Mesothelial cell of epicardium (in vitro differentiated cells): ENCODE measurements at places on chromosomes 2 and 18.

DNA sequence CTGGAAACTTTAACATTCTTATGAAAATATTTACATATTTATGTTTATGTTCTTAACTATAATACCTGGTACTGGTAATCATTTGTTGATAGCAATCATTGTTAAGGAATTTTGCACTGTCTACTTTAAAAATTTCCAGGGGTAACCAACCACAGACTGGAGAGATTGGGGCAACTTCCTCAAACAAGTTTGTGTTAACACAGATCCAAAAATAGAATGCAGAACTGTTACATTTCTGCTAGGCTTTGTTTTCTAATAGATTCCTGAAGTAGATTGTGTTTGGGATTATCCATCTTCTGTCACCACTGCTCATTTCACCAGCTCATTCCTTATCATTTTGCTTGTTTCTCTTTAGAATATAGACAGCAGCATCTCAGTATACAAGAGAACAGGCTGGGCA is 23.7 kb downstream of the RNF125 start:
- DNase-seq, result no peak

- DNase-seq, result no peak
These were observed 29.9 kb upstream of the KIDINS220 start for GRCh38 chr2:8867363-8867762.

DNA sequence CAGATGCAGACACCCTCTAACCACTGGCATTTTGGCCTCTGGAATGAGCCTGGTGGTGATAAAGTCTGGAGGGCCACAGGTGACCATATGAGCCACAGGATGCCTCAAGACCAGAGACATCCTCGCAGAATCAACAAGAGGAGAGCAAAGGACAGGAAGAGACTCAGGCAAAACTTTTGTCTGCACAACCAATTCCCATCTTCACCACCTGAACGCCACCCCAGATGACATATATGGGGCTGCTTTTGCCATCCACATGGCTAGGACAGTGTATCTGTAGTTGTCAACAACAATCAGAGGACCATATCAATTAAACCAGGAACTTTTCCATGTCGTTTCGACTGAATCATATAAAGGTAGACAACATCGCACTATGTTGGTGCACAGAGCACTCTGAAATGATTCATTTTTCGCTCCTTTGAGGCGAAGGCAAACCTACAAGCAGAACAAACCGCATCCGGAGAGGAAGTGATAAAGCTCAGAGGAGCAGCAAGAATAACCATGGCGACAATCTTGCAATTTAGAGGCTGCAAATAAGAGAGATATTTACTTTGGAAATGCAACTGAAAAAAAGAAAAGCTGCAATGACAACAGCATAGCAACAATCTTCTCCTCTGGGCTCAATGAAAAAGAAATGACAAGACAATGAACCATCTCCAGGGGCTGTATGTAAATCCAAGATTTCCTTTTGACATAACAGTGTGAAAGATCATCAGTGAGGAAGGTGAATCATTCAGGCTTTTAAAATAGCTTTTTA is 204.5 kb downstream of the ARL4C start:
- DNase-seq, result no peak

DNA sequence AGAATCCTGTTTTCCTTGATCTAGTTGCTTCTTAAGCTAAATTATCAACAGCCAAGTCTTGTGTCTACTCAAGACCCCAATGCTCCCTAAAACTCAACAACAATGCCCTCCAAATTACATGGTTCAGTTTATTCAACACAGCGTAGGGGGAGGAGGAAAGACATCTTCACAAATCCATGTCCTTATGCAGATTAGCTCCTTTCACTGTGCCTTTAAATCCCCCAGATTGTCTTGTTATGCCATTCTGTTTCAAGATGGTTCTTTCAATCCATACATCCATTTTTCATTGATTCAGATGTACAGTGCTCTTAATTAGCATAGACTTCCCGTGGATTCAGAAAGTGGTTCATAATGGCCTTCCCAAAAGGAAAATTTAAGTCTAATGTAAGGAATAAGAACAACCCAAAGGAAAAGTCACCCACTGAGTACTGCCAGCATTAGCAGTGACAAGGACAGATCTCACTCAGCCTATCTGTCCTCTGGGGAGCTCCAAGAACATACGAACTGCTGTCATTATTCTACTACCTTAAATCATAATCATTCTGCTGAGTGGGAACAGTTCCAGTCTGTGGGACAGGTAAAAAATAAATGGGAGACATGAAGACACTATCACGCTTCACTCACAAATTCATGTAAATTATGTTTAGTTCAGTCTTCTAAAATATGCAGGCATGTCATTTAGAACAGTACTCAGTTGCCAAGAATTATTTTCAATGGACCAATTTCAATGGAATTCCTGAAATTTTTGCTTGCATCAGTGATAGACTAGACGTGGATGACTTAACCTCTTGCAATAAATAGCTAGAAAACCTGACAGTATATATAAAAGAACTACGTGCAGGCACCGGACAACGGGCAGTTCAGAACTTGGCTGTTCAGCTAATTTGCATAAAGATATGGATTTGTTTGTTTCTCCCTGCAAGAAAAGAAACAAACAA is 58.9 kb upstream of the RNU4ATAC start:
- no peak for DNase-seq

DNA sequence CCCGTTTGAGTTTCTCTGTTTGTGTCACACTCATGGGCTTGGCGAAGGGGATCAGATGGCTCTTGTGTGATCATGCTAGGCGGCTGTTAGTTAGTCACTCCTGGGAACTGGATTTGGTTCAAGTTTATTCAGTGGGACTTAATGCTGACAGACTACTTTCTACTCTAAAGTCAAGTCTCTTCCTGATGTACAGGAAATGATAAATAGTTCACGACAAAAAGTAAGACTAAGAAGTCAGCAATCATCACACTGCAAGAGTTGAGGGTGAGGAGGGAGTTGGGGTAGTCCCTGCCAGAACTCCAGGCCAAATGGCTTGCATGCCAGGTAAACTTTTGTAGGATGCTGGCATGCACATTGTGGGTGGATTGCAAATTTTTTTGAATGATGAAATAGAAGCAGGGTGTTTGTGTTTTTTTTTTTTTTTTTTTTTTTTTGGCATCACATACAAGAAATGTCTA is 25.1 kb upstream of the CCL20 start:
- DNase-seq, result no peak

DNA sequence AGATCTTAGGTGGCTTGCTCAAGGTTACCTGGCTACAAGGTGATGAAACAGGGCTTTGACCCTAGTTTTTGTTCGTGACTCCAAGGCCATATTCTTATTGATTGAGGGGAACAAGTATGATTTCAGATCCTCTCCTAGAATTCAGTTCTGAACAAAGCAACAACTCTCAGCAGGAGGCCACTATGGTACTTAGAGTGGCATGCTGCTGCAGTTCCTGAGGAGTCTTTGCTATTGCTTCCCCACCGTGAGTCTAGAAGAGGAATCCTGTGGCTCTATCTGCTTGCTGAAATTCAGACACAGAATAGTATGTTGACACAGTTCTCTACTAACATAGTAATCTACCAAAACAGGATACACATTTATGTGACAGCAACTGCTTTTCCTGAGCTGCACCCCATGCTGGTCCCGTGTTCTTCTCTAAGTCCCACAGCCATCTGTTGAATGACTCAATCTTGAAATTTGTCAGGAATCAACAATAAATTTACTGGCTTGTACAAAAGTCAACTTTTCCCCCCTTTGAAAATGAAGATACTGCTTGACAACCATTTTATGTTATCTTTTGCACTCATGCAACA is 4.1 kb downstream of the TGFBRAP1 start:
- no peak for DNase-seq

DNA sequence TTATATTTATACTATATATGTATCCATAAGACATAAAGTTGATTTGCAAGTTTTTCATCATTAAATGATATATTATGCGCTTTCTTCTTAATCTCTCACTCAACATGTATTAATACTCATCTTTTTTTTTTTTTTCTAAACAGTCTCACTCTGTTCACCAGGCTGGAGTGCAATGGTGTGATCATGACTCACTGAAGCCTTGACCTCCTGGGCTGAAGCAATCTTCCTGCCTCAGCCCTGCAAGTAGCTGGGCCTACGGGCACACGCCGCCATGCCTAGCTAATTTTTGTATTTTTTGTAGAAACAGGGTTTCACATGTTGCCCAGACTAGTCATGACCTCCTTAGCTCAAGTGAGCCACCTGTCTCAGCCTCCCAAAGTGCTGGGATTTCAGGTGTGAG is 51.4 kb upstream of the MAP4K3 start:
- no peak for DNase-seq

- DNase-seq, result no peak
These were observed 22.1 kb upstream of the TEX51 start for GRCh38 chr2:126876631-126877030.

DNA sequence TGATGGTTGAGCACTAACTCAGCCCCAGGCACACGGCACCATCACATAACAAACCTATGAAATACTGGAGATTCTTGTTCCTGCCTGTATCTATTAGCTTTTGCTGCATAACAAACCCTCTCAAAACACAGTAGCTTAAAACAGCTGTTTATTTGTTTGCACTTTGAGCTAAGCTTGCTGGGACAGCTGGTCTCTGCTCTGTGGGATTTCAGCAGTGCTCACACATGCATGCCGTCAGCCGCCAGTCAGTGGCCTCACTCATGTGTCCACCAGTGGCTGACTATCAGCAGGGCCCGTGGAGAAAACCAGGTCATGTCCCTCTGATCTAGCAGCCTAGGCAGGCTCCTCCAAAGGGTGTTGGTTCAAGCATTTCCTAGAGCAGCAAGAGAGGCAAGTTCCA is 52.8 kb upstream of the RAB12 start:
- DNase-seq, result no peak

DNA sequence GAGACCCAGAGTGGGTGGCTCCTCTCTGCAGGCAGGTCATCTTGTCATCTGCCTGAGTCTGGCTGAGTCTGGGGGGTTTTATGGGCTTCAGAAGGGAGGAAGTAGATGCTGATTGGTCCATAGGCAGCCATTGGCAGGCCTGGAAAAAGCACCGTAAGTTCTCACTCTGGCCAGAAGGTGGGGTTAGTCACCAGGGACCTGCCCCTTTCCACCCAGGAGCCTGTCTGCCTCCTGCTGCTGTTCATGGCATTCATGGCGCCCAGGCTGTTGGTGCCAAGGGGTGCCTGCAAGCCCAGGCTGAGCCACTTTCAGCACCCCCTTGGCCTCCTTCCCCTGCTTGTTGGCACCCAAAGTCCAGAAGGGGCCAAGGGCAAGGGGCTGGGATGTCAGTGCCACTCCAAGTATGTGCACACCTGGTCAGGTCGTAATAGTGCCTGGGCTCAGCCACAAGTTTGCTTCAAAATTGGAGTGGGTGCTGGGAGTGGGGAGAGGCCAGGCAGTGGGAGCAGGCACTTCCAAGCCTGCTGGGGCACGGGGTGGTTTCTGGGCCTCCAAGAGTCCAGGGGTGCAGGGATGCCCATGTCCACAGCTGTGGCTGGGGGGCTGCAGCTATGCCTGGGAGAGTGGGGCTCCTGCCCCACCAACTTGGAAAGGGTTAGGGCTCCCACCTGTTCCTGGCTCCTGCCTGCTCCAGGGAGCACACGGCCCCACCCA is 178.1 kb downstream of the FAM210A start:
- no peak for DNase-seq

GRCh38 chr2:72109291-72109690 is 38.4 kb downstream of the CYP26B1 start:
- DNase-seq, result no peak

- DNase-seq, result no peak
These were observed 92.2 kb upstream of the ASAP2 start for GRCh38 chr2:9114458-9114857.

- DNase-seq, result no peak
These were observed 8.2 kb downstream of the IL1A start for GRCh38 chr2:112776113-112776512.

DNA sequence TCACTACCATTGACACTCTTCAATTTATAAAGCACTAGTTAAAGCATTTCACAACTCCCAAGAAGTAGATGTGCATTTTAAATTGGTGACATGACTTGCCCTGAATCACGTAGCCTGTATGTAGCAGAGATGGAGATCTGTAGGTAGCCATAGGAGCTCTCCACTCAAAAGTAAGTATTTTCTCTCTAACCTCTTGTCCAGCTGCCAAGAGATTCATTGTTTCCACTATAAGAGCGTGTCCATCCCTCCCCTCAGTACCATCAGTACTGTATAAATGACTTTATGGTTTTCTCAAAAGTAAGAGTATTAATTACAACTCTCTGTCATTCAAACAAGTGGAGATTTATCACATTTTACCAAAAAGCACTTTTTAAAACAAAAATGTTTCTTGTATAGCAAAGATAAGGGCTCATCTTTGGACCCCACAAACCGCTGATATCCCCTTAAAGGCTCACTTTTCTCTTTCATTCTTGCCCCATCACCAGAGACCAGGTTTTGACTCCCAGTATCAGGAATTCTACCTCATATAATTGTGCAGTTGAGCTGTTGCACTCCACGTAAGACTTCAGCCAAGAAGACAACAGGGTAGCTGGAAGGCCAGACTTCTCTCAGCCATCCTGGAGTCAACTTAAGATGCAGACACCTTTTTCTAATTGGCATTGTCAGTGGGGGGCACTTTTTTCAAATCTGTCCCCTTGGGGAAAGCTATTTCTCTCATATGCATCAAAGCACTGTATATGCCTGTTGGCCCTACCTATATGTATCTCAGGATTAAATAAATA is 78.0 kb upstream of the GALNT5 start:
- DNase-seq, result no peak

- no peak for DNase-seq
These were observed 100.1 kb downstream of the ZNF516 start for GRCh38 chr18:76394780-76395476.

GRCh38 chr2:149076863-149077412 is 38.4 kb downstream of the LYPD6B start:
- DNase-seq, result no peak

- DNase-seq, result no peak
These were observed 12.6 kb upstream of the MLPH start for GRCh38 chr2:237474442-237474911.

- no peak for DNase-seq
These were observed 42.3 kb upstream of the TTR start for GRCh38 chr18:31549416-31549815.

GRCh38 chr18:74281011-74281979 is 10.5 kb downstream of the CYB5A start:
- no peak for DNase-seq

GRCh38 chr2:3770724-3771415 is 67.5 kb downstream of the DCDC2C start:
- DNase-seq, result no peak

DNA sequence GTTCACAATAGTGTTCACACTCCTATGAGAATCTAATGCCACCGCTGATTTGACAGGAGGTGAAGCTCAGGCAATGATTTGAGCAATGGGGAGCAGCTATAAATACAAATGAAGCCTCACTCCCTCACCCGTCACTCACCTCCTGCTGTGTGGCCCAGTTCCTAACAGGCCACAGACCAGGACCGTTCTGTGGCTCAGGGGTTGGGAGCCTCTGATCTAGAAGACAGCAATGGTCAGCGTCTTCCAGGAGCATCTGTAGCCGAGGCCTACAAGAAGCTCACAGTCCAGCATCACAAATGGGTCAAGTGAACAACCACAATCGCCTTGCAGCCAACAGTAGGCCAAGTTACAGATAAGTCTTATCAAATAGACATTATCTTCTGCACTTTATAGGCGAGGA is 110.0 kb upstream of the SLC66A3 start:
- DNase-seq, result no peak
